ENCODE measurements at places on chromosomes 7 and 10.

DNA sequence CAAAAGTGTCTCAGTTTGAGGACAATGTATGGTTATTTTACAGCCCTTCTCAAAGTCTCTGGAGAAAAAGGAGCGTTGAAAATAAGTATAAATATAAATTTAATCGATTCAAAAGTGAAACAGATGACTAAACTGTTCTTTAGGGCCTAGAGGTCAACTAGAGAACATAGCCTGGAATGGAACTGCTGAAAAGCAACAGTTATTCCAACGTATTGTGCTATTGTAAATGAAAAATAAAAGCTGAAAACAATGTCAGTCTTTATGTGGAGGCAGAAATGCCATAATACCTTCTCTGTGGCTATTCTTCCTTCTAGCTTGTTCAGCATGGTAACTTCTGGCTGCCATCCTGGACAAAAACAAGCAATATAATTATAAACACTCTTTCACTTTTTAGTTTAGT lies 362.5 kb downstream of the ARL4A start:
- no peak for DNase-seq

DNA sequence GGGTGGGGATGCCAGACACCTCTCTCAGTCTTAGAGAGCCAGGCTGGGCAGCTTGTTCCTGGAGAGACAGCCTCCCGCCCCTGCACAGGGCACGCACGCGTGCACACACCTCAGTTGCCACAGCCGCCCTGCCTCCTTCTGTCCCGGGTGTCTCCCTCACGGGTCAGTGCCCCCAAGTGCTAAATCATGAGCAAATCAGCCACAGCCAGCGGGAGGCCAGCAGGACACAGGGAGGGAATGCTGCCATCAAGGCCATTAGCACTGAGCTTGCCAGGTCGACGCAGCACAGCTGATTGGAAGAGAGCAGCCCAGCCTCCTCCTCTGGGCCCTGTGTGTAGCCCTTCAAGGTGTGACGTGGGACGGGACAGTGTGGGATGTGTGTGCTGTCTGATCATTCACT lies 130.4 kb downstream of the CDH23 start:
- no peak for DNase-seq

DNA sequence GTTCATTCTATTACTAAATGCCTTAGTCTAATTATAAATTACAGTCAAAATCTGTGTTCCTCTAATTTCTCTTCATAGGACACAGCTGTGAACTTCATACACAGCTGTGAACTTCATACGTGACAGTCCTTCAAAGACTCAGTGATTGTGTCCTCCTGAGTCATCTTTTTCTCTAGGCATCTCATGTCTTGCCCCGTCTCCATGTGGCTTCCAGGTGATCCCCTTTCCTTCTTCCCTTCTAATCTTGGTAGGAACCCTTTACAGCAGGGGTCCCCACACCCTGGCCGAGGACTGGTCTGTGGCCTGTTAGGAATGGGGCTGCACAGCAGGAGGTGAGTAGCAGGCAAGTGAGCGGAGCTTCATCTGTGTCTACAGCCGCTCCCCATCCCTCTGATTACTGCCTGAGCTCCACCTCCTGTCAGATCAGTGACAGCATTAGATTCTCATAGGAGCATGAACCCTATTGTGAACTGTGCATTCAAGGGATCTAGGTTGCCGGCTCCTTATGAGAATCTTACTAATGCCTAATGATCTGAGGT lies 14.0 kb upstream of the EIF5AL1 start:
- no peak for DNase-seq

- no peak for DNase-seq
These were observed 35.6 kb downstream of the SYPL1 start for GRCh38 chr7:106076537-106076936.

GRCh38 chr7:13604178-13604577 lies 385.3 kb downstream of the ETV1 start:
- no peak for DNase-seq

DNA sequence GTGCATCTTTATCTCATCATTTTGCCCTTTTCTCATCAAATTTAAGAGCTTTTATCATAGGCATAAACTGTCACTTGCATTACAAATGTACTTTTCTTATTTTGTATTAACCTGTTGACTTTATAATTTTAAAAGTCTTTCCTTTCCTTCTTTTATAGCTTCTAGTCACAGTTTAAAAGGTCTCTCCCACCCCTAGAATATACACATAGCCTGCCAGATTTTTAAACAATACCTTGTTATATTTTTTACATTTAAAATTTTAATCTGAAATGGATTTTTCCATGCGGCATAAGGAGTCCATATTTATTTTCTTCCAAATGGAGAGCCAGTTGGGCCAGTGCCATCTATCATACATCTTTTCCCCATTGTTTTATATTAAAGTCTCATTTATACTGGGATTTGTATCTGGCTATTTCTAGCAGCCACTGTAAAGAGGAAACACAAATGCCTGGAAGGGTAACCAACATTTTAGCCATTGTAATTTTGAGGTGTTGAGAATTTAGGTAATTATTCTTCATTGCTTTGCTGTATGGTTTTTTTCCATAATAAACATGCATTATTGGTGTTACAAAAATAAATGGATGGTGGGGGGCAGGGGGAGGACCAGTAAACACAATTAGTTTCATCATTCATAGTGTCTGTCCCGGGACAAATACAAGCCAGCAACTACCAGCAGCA lies 92.8 kb downstream of the CCDC71L start:
- no peak for DNase-seq

Data from NCI-H748 treated with DMSO at 0.1 percent for 48 hours (cell line).